ENCODE measurements at places on chromosomes 3 and 15. TPM values are rescaled to one million over a fixed set of nuclear protein-coding genes. Genes with fewer than 3 reads are reported as not detected.

Gene GOLGA8O
- not detected for total RNA-seq

Gene TF
- total RNA-seq: not detected

Gene RBMS3
- total RNA-seq: 2.3 TPM

Gene NCBP2
- total RNA-seq: 33.1 TPM

Gene SPTSSB
- total RNA-seq: not detected

DNA sequence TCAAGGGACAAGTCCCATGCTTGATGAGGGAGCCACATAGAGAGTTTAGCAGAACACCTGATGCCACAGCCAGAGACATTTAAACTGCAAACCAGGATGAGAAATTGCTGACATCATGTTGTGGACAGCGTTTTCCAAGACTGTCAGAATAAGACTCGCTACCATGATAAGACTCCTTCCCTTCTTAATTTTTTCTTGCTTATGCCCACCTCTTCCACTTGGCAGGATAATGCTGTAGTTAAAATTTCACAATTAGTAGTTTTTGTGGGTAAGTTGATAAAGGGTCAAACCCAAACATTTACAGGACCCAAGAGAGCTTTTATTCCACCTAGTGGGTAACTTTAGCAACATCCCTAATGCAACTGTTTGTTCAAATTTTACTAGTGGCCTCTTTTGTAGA is 3.0 kb upstream of the PIAS1 start:
- DNase-seq: no peak

DNA sequence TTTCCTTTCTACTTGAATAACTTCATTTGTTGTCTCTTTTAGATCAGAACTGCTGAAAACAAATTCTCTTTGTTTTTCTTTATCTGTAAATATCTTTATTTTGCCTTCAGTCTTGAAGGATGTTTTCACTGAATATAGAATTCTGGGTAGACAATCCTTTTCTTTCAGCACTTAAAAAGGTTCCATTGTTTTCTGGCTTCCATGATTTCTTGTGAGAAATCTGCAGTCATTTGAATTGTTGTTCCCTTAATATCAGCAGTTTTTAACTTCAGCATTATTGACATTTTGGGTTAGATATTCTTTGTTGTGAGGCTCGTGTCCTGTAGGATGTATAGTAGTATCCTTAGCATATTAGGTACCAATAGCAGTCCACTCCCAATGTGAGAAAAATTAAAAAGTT is 65.8 kb downstream of the SV2B start:
- no peak for DNase-seq

- DNase-seq: peak; percentile 51
Measured at GRCh38 chr3:58152225-58153015, 58.4 kb downstream of the DNASE1L3 start.

All from G401 (cell line).